ENCODE measurements at places on chromosomes 7 and 10.

- no peak for DNase-seq
Observed at GRCh38 chr10:115956225-115957011, 316.6 kb downstream of the GFRA1 start.

DNA sequence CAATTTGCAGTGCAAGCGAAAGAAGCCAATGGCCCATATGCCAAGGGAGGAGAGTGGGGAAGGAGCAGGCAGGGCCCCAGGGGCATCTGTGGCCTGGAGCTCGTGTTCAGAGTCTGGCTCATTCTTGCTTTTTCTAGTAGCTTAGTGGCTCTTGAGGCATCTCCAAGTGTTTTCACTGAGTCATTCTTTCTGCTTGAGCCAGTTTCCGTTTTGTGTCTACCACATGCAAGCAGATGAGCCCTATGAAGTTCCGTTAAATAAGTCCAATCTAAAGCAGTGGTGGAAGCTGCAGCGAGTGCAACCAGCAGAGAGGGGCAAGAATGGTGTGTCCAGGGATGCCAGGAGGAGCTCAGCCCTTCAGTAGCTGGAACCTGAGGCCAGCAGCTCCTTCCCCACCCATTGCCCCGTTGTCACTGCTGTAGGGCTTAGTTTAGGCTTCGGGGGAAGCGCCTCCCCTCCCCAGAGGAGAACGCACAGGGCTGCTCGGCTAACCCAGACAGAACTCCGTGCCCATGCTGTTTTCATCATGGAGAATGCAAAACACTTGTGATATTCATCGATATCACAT is 57.4 kb upstream of the EBF3 start:
- DNase-seq = peak; percentile 88

- DNase-seq = peak; percentile 98
Observed at GRCh38 chr7:27185013-27185853, at the start of gene HOXA11. Gene HOXA11, minus strand, starts transcription at chr7:27185232. Its CDS starts 88 bp downstream, at chr7:27185144.

DNA sequence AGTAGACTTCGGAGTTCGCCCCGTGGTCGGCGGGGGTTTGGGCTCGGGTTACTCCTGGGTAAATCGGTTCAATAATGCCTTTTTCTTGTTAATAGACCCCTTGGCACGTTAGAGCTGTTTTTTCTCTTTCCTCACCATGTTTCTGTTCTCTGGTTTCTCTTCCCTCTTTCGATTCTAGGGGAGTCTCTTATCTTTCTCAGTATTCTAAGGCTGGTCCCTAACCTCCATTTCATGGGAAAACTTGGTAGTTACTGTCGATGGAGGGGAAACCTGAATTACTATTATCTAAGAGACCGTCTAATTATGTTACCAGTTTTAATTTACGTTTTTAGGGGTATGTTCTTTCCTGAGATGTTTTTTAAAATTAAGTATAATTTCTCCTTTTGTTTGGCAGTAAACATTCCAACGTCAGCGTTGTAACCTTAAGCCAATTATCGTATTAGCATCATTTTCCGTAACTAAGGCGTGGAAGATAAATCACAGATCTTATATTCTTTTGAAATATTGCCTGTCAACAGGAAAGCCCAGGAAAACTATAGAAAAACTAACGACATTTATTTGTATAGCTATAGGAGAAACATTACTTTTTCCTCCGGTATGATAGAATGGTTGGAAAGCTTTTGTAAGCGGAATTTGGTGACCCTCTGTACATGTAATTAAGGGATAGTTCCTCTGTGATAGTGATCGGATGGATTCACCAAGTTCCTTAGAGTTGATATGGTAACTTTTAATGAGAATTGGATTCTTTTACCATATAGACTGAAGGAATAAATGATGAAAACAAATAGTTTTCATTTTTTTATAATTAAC is 847 bp downstream of the BTAF1 start:
- no peak for DNase-seq

GRCh38 chr7:55484834-55485233 is 87.5 kb downstream of the VOPP1 start:
- DNase-seq = no peak

- DNase-seq = no peak
Observed at GRCh38 chr7:93981480-93981874, 22.7 kb downstream of the BET1 start.

- DNase-seq = no peak
Observed at GRCh38 chr7:55534916-55535590, 37.2 kb downstream of the VOPP1 start.
